ENCODE measurements at places on chromosomes 5 and 9.

GRCh38 chr5:133220851-133221674 is 169.2 kb downstream of the HSPA4 start:
- DNase-seq: no peak

DNA sequence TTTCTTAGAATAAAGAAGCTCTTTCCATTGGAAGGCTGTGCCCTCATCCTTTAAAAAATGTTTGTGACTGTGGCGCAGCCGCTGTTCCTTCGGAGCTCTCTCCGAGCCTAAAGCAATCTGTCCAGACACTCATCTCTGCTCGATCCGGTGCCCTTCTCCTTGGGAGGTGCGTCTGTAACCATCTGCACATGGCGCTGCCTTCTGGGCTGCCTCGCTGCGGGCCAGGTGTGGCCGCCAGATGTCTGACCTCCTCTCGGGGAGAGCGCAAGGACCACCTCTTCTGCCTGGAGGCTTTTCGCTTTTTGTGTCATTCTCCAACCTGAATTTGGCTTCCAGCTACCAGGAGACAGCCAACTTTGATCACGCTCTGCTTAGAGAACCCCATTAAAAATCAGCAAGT is 153.4 kb upstream of the PTCH1 start:
- no peak for DNase-seq

DNA sequence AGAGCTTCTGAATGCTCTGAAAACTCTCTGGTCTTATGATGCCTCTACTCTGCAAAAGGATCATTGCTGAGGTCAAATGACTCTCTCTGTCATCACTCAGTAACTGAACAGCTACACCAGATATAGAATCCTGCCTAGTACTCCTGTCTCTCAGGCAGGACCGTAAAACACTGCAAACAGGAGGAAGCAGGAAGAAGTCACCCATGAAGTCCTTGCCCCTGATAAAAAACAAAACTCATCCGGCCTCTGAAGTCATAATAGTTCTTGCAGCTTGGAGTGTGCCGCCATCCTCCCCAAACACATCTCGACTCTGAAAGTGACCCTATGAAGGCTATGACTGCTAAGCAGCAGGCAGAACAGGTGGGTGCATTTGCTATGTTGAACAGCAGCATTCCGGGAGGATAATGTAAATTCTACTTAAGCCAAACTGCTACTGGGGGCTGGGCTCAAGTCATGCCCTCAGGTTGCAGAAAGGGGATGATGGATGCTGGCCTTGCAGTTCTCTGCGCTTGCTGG is 81.9 kb upstream of the FAM169A start:
- no peak for DNase-seq

GRCh38 chr9:34576597-34577399 is 12.7 kb downstream of the CNTFR start:
- no peak for DNase-seq

DNA sequence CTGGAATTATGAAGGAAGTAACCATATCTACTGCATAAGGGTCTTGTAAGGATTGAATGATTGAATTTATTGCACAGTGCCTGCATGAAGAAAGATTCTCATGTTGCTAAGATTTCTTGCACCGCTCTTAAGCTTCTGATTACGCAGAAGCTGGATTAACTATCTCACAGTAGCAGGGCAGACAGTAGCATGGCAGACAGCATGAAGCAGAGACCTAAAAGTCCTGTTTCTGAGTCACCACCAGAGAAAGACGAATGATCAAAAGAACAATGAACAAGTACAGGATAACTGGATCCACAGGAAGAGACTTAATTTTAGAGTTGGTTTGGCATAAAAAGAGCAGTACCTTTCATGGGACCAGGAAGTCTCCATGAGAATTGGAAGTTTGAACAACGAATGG is 142.4 kb downstream of the MAPKAP1 start:
- DNase-seq: no peak

- DNase-seq: no peak
Observed at GRCh38 chr9:107782381-107782780, 292.8 kb upstream of the KLF4 start.

GRCh38 chr9:114497236-114497635 is 8.0 kb downstream of the WHRN start:
- DNase-seq: no peak

DNA sequence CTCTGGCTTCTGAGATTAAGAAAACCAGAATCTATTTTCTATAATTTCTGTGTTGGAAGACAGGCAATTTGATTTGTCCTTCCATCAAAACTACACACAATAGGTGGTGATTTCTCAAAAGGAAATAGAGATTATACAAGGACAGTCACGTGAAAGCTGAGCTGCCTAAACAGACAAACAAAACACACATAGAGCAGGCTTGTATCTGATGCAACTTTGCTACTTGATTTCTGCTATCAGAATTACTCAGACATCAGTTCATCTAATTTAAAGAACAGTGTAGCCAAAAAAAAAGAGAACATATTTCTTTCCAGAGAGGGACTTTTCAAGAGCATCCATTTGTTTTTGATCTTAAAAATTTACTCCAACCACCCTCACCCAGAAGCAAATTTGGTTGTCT is 2128.3 kb upstream of the C9orf72 start:
- no peak for DNase-seq

DNA sequence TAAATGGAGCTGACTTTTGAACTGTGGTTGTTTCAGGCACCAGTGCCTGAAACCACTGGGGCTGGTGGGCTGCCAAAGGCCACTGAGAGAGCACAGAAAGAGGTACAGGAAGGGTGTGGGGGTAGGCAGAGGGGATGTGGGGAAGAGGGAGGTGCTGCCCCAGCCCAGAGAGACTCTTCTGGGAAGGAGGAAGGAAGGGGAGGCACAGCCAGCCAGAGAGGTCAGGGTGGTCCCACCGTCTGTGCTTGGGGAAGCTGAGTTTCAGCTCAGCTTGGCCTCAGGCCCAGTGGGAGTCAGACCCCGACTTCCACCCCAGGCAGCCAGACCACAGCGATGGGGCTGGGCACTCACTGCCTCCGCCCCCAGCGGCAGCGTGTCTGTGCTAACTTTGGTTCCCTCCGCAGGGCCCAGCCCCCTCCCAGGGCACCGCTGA is 8.6 kb upstream of the PHYKPL start:
- DNase-seq: no peak

DNA sequence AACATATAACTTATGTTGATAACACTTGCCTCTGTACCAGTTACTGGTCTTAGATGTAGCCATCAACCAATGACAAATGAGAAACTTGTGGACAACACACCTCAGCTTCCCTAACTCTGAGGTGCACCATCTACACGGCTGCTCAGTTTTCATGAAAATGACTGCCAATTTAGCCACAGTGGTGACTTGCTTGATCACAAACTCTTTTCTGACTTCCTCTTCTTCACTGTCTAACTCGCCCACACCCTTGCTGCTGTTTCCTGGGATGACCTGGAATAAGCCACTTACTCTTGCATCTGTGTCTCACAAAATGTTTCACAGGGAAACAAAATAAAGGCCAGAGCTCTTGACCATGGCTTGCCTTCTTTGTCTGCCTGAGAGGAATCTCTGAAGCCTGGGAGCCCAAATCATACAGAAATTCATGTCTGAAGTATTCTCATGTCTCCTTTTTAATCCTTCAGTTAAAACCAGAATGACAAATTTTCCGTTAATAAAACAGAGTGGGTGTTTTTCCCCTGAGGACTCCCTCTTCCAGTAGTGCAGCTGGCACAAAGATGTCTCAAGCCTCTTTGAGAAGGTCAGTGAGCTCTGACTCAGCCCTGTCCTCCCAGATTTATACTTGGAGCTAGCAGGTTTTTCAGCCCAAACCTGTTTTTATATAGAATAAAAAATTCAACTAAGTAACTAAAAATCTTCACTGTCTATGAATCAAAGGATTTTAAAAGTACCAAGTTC is 126.5 kb upstream of the PAM start:
- DNase-seq: no peak

DNA sequence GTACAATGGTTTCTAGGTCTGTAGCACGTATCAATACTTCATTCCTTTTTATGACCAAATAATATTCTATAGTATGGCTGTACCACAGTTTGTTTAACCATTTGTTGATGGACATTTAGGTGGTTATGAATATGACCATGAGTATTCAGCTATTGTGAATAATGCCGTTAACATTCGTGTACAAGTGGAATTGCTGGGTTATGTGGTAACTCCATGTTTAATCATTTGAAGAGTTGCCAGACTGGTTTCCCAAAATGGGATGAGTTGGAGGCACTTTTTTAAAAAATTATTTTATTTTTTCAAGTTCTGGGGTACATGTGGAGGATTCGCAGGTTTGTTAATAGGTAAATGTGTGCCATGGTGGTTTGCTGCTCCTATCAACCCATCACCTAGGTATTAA is 4.6 kb downstream of the SNX2 start:
- DNase-seq: no peak

GRCh38 chr5:114185274-114185673 is 176.6 kb upstream of the KCNN2 start:
- no peak for DNase-seq

GRCh38 chr9:94017939-94018531 is 62.9 kb upstream of the BARX1 start:
- no peak for DNase-seq

Measured in activated CD4-positive, CD25-positive, alpha-beta regulatory T cell treated with anti-CD3 and anti-CD28 coated beads, Interleukin-2, amount 50 U/mL, for 72 hours (primary cell).